Purkinje cell (primary cell): ENCODE measurements at places on chromosomes 4 and X. TPM values are rescaled to one million over a fixed set of nuclear protein-coding genes. Genes with fewer than 3 reads are reported as not detected.

The EMCN gene
- 3.4 TPM in 1 of 2 replicates, not detected in the other for polyA plus RNA-seq

The WNK3 gene
- 8.3 and 11.7 TPM in 2 replicates for polyA plus RNA-seq

The CFAP47 gene
- 0.20 TPM in 1 of 2 replicates, not detected in the other for polyA plus RNA-seq

The VCX3B gene
- not detected in 2 replicates for polyA plus RNA-seq

The MEPE gene
- not detected in 2 replicates for polyA plus RNA-seq

The PPP2R2C gene
- 15.0 and 15.1 TPM in 2 replicates for polyA plus RNA-seq

The CLDN22 gene
- polyA plus RNA-seq: 0.34 and 0.97 TPM in 2 replicates

The ANOS1 gene
- 0.56 and 0.76 TPM in 2 replicates for polyA plus RNA-seq
